ENCODE measurements at places on chromosomes 1 and 21.

GRCh38 chr1:19045898-19046880, 89.7 kb upstream of the IFFO2 start:
- DNase-seq, result no peak

DNA sequence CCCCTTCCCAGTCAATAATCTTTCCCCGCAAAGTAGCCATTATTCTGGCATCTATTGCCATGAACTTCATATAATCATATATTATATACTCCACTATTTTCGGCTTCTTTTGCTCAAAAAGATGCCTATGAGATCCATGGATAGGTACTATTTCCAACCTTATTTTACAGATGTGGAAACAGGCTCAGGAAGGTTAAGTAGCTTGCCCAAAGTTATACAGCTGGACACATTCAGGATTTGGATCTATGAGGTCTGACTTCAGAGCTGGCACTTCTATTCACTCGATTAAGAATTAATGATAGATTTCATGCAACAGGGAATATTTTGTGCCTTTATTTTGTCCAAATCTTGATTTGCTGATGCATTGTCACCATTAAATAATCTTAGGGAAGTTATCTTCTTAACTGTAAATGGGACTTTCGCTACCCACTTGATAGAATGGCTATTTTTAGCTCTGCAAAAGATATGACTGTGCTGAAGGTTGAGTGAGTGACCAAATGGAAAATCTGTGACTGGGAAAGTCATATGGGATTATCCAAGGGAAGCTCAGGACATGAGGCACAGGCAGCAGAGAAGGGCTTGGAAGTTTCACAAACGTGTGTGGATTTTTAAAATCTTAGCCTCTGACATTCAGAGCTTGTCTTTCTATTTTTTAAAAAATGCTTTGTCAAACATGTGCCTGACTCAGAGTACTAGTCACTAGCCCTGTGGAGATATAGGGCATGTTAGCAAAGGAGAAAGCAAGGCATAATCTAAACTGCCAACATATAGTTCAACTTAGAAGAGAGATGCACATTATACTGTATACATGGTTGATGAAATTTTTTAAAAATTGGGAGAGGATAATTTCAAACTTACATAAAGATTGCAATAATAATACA, 36.5 kb downstream of the GIPC2 start:
- DNase-seq, result no peak

GRCh38 chr1:100325415-100326324, 26.6 kb upstream of the CDC14A start:
- DNase-seq, result no peak

- DNase-seq, result no peak
These were observed 34.8 kb downstream of the TSNAX start for GRCh38 chr1:231563247-231563646.

DNA sequence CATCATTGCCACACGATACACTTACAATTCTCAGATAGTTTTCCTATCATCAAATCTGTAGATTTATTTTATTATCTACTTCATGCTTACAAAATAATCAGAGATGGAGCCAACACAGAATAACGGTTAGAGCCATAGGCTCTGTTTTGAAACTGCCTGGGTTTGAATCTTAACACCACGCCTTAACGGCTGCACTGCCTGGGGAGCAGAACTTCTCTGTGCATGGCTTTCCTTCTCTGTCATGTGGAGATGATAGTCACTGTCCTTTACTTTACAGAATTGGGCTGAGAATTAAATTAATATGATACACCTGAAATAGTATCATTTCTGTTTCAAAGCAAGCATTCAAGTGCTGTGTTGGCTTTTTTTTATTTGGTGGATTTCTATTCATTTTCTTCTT, 177.8 kb downstream of the HMCN1 start:
- DNase-seq, result no peak

GRCh38 chr1:31762323-31762722, 1.8 kb downstream of the ADGRB2 start:
- no peak for DNase-seq

DNA sequence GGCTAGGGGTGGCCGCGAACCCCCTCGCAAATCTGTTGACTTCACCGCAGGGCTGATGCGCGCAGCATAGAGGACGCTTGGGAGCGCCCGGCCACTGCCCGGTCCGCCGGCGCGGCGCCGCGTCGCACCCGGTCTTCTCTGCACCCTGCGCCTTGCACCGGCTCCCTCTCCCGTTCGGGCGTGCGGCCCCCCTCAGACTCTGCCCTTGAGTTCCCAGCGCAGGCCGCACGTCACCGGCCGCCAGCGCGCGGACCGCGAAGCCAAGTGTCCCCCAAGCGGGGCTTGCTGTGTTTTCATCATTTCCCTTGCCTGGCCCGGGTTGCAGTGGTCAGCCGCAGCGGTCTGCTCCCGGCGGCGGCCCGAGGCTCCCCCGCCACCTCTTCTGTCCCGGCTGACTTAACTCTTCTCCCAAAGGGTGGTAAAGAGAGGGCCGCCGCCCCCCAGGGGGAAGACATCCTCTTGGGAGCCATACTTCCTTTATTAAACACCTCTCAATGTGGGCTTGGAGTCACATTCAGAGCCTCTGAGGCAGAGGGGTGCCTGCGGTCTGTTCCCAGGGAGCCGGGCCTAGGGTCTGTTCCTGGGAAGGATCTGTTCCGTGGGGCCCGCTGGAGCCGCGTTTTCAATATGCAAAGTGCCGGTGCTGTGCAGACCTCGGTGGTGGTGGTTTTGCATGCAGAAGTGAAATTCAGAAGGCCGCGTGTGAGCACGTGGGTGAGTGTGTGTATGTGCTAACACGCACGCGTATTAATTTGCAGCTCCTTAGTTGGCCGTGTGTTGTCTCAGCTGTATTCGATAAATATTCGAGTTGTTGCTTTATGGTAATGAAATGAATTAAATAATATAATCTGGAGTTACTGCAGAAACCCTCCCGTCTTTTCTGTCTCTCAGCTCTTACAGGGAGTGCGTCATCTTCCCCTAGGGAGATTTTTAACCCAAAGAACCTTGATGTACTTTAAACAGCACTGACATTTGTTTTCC, 17.6 kb downstream of the PBX1 start:
- DNase-seq, result no peak

DNA sequence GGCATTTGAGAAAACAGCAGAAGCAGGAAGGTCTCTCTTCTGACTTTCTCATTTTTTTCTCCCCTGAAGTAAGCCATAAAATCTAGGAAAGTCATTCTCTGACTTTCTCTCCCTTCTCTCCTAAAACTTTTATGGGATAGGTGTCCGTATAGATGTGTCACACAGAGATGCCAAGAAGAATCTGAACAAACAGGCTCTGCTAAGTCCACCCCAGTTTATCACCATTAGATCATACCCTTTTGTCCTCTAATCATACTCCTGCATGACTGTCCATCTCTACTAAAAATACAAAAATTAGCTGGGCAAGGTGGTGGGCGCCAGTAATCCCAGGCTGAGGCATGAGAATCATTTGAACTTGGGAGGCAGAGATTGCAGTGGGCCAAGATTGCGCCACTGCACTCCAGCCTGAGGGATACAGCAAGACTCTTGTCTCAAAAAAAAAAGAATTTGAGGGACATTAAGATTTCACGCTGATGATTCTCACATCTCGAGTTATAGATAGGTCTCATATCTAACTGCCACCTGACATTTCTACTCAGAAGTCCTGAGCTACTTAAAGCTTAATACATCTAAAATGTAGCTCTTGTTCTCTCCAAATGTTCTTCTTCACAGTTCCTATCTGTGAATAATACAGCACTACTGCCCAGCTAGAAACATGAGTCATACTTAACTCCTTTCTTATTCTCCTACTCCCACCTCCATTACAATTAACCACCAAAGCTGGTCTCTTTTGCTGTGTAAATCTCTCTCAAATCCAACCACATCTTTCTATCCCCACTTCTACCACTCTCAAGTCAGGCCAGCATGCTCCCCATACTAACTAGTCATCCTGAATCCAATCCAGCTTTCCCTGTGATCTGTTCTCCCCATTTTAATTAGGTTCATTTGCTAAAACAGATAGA, 47.7 kb downstream of the ZNF644 start:
- no peak for DNase-seq

GRCh38 chr1:53622531-53622930, 116.4 kb downstream of the GLIS1 start:
- DNase-seq, result peak; percentile 10

DNA sequence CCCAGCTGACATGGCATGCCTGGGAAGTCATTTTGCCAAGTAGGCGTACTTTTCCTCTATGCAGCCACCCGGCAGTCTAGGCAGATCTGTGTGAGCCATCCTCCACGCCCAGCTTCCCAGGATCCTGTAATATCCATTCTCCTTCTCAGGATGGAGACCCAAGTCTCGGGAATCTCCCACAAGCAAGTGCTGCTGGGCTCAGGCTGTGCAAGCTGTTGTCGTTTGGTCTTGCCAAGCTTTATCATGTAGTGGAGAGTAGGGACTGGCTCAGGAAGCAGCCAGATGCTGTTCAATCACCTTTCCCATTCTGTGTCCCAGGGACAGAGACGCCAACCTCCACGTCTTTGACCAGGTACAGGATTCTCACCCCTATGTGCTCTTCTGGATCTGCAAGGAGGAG, 191.1 kb upstream of the TMEM51 start:
- DNase-seq, result no peak

- no peak for DNase-seq
These were observed 101.0 kb downstream of the AJAP1 start for GRCh38 chr1:4755301-4755845.

GRCh38 chr1:160410406-160411005, 10.1 kb downstream of the VANGL2 start:
- DNase-seq, result no peak

- DNase-seq, result no peak
These were observed 13.2 kb downstream of the PSMD4 start for GRCh38 chr1:151267760-151268159.

DNA sequence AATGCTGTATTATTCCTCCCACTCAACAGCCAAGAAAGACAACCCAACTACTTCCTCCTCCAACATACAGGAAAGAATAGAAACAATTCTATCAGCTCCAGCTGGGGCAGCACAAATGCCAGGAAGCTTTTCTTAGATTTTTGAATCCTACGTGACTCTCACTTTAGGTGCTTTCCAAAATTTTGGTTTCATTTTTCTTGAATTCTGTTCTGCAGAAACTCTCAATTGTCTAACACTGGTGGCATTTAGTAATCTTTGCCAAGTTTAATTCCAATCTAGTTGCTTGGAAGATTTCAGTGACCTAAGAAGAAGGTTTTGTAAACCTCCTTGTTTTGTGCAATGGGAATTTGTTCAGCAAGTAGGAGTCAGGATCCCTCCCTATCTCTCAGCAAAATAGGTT, 37.1 kb upstream of the DOCK7 start:
- no peak for DNase-seq

GRCh38 chr1:52153010-52153409, 11.1 kb downstream of the ZFYVE9 start:
- DNase-seq, result no peak

DNA sequence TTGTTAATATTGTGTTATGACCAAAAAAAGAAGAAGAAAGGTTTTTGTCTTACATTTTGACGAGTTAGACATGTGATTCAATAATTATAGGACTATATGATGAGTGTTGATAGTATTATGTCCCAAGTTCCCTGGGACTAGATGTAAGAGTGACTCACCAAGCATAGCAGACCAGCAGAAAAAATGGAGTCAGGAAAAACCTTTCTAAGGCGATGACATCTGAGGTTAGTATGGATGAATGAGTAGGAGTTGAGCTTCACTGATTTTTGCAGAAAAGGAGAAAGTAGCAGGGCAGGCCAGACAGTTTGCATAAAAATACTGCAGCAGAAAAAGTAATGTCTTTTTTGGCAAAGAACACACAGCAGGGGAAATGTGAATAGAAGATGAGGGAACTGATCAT, 1041.3 kb upstream of the ADGRL4 start:
- DNase-seq, result no peak

DNA sequence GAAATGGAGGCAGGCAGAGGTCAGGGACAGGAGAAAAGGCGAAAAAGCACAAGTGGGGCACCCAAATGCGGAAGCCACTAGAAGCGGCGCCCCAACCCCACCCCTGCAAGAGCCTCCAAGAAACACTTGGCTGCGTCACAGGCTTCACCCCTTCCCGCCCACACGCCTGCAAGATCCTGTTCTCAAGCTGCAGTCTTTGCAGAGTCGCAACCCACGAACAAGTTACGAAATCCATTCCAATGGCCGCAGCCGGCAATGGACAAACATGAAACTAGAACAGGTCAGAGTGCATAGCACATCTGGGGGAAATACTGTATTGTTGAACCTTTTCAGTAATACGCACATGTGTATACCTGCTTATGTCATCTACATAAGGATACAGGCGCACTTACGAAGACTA, 103.6 kb downstream of the PSMG1 start:
- no peak for DNase-seq

GRCh38 chr1:226657895-226658545, 81.1 kb downstream of the ITPKB start:
- DNase-seq, result no peak

DNA sequence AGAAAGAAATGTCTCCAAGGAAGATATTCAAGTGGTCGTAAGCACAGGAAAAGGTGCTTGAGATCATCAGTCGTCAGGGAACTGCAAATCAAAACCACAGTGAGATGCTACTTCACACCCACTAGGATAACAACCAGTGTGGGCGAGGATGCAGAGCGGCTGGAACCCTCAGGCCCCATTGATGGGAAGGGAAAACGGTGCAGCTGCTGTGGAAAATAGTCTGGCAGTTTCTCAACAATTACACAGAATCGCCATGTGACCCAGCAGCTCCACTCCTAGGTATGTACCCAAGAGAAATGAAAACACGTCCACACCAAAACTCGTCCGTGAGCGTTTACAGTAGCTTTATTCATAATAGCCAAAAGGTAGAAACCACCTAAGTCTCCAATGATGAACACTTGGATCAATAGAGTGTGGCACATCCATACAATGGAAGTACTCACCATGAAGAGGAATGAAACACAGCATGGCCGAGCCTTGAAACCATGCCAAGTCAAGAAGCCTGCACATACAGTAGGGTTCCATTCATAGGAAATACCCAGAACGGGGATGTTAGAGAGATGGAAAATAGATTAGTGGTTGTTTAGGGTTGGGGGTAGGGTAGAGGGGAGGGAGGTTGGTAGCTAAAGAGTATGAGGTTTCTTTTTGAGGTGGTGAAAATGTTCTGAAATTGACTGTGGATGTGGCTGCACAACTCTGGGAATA, 6.1 kb downstream of the DFFB start:
- no peak for DNase-seq
